Dermis microvascular lymphatic vessel endothelial cell (primary cell): ENCODE measurements at places on chromosomes 6 and 20.

DNA sequence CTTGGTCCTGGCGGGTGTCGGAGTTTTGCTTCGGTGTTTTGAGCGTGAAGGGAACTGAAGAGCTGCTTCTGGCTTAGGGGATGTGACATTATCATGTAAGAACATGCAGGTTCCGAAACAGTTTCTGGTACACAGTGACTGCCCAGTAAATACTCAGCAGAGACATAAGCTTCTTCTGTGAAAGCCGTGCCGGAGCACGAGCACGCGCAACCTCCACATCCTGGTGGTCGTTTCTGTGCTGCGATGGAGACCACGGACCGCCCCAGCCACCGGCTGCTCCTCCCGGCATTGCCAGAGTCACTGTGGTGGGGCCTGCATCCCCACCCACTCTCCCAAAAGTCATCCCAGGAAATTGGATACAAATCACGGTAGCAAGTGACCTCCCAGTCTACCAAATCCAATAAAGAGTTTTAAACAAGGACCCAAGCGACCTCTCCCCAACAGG is 18.7 kb downstream of the KIF25 start:
- DNase-seq: no peak

DNA sequence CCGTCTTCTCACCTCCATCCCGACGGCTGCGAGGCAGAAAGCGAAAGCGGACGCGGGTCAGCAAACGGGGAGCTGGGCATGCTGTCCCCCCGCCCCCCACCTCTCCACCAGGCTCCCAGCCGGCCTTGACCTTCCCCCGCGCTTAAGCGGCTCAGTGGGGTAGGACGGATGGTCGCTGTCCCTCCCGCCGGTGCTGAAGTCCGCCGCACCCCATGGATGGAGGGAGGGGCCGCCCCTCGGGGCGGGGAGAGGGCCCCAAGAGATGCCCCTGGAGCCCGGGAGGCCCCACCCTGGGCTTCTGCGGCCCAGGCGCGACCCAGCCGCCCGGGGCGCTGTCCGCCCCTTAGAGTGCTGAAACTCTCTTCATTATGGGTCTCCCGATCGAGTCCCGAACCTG is at the start of gene KCNB1:
TSS of gene KCNB1 (minus strand) at position 48 of the 397 bp plus-strand sequence. CDS start 188 bp downstream, outside the sequence.
- DNase-seq: no peak

- no peak for DNase-seq
These were observed 394.6 kb upstream of the MMS22L start for GRCh38 chr6:97677626-97678025.

GRCh38 chr6:25002326-25003091 is 66.7 kb upstream of the RIPOR2 start:
- peak; percentile 28 for DNase-seq

- no peak for DNase-seq
These were observed 6.5 kb upstream of the BPIFB1 start for GRCh38 chr20:33276303-33277113.

- DNase-seq: no peak
These were observed 124.9 kb upstream of the EDN1 start for GRCh38 chr6:12165297-12165696.

- DNase-seq: no peak
These were observed 971.1 kb upstream of the MAN1A1 start for GRCh38 chr6:120320481-120321162.

DNA sequence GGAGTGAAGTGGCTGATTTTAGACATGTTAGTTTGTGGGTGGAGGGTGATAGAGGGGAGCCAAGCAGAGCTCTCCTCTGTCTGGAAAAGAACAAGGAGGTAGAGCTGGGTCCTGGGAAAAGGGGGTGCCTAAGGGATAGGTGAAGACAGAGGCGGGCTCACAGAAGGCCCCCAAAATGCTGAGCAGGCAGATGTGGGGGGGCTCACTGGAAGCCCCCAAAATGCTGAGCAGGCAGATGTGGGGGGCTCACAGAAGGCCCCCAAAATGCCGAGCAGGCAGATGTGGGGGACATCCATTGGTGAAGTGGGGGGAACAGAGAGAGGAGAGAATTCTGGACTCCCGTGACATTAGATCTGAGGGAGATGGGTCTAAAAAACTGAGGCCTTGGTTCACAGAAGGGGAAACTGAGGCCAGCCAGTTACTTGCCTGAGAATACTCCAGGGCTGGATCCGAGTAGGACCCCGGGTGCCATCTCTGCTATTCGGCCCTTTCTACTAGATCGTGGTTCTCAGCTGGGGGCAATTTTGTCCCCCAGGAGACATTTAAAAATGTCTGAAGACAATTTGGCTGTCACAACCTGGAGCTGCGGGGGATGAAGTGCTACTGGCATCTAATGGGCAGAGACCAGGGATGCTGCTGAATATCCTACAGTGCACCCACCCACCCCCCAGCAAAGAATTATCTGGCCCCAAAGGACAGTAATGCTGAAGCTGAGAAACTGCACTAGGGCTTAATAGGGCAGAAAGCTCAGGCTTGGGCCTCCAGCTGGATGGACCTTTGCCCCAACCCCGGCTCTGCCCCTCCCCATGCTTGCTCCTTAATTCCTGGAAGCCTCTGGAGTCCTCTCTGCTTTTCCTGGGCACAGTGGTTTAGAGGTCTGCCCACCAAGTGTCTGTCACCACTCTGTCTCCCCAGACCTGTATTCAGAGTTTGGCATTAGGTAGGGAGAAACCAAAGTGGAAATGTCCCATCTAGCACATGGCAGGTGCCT is 2.1 kb downstream of the LPIN3 start:
- no peak for DNase-seq

DNA sequence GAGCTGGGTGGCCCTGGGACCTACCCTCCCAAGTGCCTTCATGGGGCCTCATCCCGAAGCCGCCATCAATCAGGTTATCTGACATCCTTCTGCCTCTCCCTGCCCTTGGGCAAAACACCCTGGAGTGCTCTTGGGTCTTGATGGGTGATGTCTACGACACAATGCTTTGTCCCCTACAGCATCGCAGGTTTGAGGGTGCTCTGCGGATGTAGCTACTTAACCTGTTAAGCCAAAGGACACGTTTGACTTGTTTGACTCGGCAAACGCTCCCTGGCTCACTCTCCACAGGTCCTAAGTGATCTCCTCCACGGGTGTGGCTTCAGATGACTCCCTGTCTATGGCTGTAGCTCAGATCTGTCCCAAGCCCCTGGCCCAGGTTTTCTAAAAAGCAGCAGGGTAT is 35.6 kb downstream of the TBC1D7 start:
- DNase-seq: no peak

- no peak for DNase-seq
These were observed 148.5 kb downstream of the KIF6 start for GRCh38 chr6:39576556-39577303.

- DNase-seq: no peak
These were observed 13.3 kb downstream of the PREP start for GRCh38 chr6:105389543-105389942.

GRCh38 chr20:34061695-34062094 is 50.3 kb downstream of the EIF2S2 start:
- DNase-seq: no peak

DNA sequence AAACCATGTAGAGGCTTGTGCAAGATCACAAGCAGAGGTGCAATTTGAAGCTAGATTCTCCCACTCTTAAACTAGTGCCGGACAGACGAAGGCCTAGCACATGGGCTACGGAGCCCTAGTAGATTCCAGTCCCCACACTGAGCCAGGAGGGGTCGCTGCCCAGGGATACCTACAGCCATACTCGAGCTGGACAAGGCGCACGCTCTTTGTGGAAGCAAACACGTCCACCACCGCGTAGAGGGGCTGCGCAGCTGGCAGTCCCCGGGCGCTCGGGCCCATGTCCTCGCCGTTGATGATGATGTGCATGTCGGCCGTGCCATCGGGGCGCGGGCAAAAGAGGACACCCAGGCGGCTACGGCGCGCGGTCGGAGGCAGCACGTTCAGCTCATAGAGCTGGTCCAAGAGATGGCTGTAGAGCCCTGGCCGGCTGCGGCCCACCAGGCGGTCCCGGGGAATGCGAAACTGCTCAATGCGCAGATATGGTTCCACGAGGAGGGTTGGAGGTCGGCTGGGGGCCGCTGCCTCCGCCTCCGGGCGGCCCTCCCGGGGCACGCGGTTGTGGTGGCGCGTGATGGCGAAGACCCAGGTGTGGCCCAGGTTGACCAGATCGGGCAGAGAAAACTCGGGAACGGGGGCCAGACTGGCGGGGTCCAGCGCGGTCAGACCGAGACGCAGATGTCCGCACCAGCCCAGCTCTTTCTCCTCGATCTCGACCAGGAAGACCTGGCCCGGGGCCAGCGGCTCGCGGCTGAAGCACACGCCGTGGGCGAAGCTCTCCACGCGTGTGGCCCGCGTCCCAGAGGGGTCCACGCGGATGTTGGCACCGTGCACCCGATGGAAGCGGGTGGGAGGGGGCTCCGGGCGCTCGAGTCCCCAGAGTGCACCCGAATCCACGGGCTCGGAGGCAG is 677 bp downstream of the NEURL2 start:
- peak; percentile 93 for DNase-seq

- DNase-seq: no peak
These were observed 83.6 kb downstream of the MRPL14 start for GRCh38 chr6:44043479-44044153.

DNA sequence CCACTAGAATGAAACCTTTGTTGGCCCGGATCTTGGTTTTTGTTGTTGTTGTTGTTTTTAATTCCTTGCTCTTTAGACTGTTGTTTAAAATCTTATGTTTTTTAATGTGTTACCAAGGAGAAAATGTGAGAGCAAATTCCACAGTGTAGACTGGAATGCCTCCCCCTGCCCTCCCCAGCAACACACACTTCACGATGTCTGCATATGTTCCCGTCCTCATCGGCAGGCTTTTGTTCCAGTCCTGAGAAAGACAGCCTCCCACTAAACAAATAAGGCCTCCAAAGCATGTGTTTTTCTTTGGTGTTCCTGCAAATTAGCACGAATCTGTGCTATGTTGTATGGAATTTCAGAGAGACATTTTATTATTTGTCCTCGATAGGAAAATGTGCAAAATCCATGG is 263.3 kb upstream of the QKI start:
- no peak for DNase-seq
